ENCODE measurements at places on chromosomes 12 and 14.

GRCh38 chr14:105495990-105496830 lies 5.2 kb downstream of the TEDC1 start:
- no peak for DNase-seq

DNA sequence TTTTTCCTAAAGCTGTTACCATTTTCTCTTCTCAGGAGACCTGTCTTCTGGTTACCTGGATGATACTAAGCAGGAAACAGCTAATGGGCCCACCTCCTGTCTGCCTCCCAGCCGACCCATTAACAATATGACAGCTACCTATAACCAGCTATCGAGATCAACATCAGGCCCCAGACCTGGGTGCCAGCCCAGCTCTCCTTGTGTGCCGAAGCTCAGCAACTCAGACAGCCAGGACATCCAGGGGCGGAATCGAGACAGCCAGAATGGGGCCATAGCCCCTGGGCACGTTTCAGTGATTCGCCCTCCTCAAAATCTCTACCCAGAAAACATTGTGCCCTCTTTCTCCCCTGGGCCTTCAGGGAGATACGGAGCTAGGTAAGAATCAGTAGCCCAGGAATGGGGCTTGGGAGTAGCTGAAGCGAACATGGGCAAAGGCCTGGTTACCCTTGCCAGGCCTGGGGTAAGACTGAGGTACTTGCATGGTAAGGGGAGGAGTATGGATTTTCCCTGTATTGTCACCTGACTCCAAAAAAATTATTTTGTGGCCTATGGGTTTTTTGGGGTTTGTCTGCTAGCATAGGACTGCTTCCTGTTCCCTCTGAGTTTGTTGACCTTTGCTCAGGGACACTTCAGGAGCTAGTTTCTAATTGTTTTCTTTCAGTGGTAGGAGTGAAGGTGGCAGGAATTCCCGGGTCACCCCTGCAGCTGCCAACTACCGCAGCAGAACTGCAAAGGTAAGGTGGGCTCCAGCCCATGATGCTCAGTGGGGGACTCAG lies 26.6 kb downstream of the TRAFD1 start:
- no peak for DNase-seq

GRCh38 chr14:23285530-23286019 lies 357 bp downstream of the HOMEZ start:
- DNase-seq = peak; percentile 17

- DNase-seq = no peak
Observed at GRCh38 chr14:104582005-104582404, 2.4 kb downstream of the C14orf180 start.

- no peak for DNase-seq
Observed at GRCh38 chr14:70398706-70399431, 18.0 kb downstream of the SYNJ2BP start.

Measured in Kasumi-1 (cell line).